Hippocampal formation (tissue), 2 donors: ENCODE measurements at places on chromosomes 6 and 20.

GRCh38 chr6:99645986-99646385 is 39.4 kb downstream of the PRDM13 start:
- DNase-seq = no peak

DNA sequence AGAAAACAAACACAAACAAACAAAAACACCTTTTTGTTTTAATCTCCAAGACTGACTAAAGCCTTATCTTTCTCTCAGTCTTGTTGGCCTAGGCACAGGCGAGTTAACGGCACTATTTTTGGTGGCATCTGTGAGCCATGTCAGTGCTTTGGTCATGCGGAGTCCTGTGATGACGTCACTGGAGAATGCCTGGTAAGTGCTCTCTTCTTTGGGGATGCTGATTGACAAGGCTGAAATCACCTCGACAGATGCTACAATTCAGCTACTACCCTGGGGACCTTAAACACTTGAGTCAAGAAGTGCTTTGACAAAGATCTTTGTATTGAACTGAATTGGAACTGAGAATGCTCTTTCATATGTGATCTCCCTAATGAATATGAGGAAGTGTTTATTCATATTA is 384.1 kb downstream of the LAMA2 start:
- DNase-seq = no peak

DNA sequence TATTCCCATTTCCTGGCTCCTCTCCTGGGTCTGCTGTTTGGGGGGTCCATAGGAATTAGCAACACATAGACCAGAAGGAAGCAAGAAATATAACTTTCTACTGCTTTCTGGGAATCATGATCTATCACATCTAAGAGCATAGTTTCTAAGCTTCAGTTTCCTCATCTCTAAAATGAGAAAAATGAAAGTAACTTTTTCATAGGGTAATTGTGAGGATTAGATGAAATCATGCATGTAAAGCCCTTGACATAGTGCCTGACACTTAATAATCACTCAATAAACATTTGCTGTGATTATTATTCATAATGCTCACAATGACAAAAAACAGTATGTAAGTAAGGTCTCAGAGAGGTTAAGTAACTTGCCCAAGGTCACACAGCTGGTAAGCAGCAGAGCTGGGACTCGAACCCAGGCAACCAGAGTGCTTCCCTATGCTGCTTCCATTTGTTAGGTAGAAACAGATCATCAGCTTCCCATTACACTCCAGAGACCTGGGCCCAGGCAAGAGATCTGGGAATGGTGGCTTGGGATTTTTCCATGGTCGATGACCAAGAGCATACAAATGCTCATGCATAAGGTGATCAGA is 86.6 kb upstream of the MAFB start:
- DNase-seq = no peak

DNA sequence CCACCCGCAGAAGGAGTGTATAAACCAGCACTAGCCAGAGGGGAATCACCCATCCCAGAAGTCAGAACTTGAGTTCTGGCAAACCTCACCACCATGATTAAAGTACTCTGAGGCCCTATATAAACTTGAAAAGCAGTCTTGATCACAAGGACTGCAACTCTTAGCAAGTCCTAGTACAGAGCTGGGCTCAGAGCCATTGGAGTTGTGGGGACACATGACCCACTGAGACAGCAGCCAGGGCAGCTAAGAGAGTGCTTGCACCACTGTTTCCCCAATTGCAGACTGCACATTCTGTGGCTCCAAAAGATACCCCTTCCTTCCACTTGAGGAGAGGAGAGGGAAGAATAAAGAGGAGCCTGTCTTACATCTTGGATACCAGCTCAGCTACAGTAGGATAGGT is 4.7 kb upstream of the MCM9 start:
- DNase-seq = no peak

DNA sequence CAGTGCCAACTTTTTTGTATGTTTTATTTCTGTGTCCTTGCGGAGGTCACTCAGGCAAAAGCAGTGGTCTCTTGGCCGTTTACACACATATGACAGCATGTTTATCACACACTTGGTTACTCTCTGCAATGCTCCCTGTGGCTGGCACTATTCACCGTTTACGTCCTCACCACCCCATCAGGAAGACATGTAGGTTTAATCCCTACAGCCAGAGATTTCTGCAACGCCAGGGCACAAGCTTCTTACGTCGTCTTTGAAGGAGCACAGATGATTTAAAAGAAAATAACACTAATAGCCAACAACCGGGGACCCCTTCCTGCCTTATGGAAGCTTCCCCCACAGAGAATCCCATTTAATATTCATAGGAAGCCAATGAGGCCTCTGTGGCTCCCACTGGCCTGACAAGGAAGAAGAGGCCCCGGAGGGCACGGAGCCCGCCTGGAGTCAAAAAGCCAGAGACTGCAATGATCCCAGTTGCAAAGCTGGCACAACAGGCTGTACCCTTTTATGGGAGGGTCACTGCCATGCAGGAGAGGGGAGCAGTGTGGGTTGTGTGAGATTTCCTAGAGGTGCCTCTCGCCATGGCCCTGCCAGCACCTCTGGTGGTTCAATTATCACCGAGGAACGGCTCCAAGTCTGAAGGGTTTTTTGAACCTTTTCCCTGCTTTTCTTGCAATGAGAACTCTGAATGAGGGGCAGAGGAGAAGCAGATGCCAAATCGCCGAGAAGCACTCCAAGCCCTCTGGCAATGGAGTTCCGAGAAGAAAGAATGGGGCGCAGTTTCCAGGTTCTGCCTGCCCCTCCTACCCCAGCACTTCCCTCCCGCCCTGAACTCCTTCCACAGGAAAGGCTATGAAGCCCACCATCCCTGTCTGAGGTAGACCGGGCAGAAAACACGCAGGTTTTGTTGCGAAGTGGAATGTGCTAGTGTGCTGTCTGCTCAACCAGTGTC is 96.2 kb downstream of the THBS2 start:
- DNase-seq = no peak

GRCh38 chr6:125739364-125739763 is 10.1 kb upstream of the HEY2 start:
- DNase-seq = no peak
